Caco-2 (cell line): ENCODE measurements at places on chromosomes 7 and 10.

GRCh38 chr10:124007773-124008145 is 85.6 kb downstream of the CHST15 start:
- H3K36me3 ChIP-seq = no peaks in the 10 kb centered on the region
- DNase-seq = peak; percentile 2
- no peaks in the 10 kb centered on the region for H3K27me3 ChIP-seq

DNA sequence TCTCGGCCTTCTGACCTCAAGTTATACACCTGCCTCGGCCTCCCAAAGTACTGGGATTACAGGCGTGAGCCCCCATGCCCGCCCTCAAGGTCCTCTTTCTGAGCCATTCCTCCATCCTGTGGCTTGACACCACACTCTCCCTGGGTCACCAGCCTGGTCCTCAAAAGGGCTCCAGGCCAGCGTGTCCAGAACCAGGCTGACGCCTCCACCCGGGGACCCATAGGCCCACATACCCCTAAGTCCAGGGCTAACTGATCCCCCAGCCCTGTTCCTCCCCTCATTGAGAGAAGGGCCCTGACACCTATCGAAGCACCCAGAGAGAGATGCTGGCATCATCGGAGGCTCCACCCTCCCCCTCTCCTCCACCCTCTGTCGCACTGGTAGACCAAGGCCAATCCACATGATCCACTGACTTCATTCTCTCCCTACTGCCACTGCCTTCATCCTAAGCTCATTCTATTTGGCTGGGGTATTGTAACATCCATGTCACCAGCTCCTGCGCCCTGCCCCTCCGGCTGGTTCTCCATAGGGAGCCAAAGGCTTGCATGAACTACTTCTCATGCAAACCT is 46.7 kb downstream of the TMEM270 start:
- no peaks in the 10 kb centered on the region for H3K4me1 ChIP-seq
- no peak overlapping the region for H3K27ac ChIP-seq
- no peak for DNase-seq
- H3K36me3 ChIP-seq = no peaks in the 10 kb centered on the region
- H3K4me3 ChIP-seq = no peak overlapping the region

- no peak overlapping the region for H3K4me3 ChIP-seq
- DNase-seq = no peak
- H3K27me3 ChIP-seq = no peaks in the 10 kb centered on the region
- no peaks in the 10 kb centered on the region for H3K4me1 ChIP-seq
Measured at GRCh38 chr7:107843184-107843583, 40.2 kb upstream of the SLC26A3 start.

GRCh38 chr7:156907656-156908055 is 14.7 kb upstream of the LMBR1 start:
- H3K36me3 ChIP-seq = no peaks in the 10 kb centered on the region
- H3K27me3 ChIP-seq = no peaks in the 10 kb centered on the region
- no peak overlapping the region for H3K4me3 ChIP-seq
- no peak for DNase-seq
- no peaks in the 10 kb centered on the region for H3K4me1 ChIP-seq

DNA sequence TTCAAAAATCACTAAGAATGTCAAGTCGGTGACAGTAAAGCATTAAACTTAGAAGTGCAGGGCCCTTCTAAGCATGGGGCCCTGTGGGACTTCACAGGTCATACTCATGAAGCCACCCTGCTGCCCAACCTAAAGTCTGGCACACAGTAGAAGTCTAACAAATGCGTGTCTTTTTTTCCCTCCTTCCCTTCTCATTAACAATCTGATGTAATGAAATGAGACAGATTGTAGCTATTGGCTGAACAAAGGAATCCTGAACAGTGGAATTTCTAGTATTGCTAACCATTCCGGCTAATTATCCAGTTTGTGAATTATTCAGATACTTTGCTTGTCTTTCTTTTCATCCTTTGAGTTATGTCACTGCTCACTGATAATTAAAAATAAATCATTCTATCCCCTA is 369.9 kb downstream of the WDR11 start:
- H3K4me1 ChIP-seq = no peaks in the 10 kb centered on the region
- no peak overlapping the region for H3K4me3 ChIP-seq
- H3K36me3 ChIP-seq = no peaks in the 10 kb centered on the region
- no peaks in the 10 kb centered on the region for H3K27me3 ChIP-seq
- DNase-seq = no peak

DNA sequence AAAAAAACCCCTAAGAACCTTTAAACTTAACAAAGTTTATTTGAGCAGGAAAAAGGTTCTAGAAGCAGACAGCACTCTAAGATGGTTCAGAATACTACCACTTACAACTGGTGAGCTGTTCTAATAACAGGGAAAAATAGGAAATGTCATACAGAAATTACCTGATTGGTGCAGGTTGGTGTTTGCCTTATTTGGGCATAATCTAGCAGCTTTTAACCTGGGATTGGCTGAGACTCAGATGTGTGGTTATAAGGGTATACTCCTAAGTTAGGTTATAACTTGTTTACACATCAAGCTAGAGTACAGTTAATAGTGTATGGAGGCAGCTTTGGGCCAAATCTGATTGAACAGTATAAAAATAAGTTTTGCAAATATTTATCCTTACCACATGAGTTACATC is 59.8 kb downstream of the MAPK8 start:
- no peaks in the 10 kb centered on the region for H3K36me3 ChIP-seq
- H3K4me3 ChIP-seq = no peak overlapping the region
- H3K4me1 ChIP-seq = peaks cover 54% of the 10 kb centered on the region
- no peak overlapping the region for H3K27ac ChIP-seq
- H3K27me3 ChIP-seq = no peaks in the 10 kb centered on the region

DNA sequence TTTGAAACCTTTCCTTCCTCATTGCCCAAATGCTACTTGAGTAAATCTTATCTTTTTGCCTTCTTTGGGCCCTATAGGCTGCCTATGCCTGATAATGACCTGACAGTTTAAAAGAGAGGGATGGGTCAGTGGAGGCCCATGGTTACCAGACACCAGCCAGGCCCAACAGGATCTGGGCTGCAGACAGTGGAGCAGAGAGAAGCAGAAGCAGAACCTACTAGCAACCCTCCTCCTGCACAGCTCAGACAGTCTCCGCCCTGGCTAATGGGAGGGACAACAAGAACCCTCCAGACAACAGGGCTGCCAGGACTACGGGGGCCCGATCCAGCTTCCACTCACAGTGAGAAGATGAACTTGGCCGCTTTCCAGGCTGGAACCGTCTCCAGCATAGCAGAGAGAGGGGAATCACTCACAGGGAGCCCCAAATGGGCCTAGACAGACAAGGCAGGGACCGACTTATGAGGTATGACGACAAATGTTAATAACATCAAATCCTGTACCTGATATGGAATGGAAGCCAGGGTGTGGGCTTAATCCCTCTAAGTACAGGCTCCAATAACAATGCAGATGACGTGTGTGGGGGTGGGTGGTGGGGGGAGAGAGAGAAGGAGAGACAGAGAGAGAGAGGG is 31.7 kb upstream of the DGKI start:
- no peak for DNase-seq
- H3K36me3 ChIP-seq = peaks cover 12% of the 10 kb centered on the region
- H3K27ac ChIP-seq = no peak overlapping the region
- no peak overlapping the region for H3K4me3 ChIP-seq
- H3K4me1 ChIP-seq = no peaks in the 10 kb centered on the region
- H3K27me3 ChIP-seq = no peaks in the 10 kb centered on the region; the same call in 1 of the 2 replicates

DNA sequence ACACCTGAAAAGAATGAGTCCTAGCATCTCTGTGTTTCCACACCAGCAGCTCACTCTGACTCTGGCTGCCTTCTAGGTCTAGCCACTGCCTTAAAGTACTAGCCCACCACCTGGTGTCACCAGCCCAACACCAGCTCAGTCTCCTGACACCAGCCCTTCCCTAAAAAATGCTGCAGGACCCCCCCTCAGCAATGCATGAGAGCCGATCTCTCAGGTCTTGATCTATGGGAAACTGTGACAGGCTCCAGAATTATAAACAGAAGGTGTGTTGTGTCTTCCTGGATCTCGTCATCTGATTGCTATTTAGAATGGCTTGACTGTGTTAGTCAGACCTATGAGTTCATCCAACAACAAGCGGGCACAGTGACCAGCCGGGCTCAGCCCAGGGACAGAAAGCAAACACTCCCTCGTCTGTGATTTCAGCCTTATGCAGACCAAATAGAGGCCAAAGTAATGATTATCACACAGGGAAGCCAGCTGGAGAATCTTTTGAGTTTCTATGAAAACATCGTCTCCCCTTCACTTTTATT is 66.6 kb downstream of the CUBN start:
- no peak for DNase-seq
- H3K27ac ChIP-seq = peak overlapping the region; percentile 29
- peaks cover 23% of the 10 kb centered on the region for H3K4me1 ChIP-seq
- no peaks in the 10 kb centered on the region for H3K27me3 ChIP-seq
- H3K4me3 ChIP-seq = no peak overlapping the region

DNA sequence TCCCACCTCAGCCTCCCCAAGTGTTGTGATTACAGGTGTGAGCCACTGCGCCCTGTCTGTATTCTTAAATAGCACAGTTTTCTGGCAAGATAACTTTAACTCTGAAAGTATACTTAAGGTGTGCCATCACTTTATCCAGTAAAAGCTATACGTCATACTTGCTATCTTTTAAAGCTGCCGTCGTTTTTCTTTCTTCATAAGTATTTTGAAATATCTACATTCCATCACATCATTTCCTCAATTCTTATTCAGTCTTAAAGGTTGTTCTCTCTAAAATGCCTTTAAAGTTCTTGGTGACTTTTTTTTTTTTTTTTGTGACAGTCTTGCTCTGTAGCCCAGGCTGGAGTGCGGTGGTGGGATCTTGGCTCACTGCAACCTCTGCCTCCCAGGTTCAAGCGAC is 34.7 kb downstream of the PTPN12 start:
- no peak overlapping the region for H3K4me3 ChIP-seq
- peaks cover 1% of the 10 kb centered on the region; the same call in 1 of the 2 replicates for H3K36me3 ChIP-seq
- no peak for DNase-seq
- H3K27me3 ChIP-seq = no peaks in the 10 kb centered on the region
- H3K4me1 ChIP-seq = no peaks in the 10 kb centered on the region
- no peak overlapping the region for H3K27ac ChIP-seq

DNA sequence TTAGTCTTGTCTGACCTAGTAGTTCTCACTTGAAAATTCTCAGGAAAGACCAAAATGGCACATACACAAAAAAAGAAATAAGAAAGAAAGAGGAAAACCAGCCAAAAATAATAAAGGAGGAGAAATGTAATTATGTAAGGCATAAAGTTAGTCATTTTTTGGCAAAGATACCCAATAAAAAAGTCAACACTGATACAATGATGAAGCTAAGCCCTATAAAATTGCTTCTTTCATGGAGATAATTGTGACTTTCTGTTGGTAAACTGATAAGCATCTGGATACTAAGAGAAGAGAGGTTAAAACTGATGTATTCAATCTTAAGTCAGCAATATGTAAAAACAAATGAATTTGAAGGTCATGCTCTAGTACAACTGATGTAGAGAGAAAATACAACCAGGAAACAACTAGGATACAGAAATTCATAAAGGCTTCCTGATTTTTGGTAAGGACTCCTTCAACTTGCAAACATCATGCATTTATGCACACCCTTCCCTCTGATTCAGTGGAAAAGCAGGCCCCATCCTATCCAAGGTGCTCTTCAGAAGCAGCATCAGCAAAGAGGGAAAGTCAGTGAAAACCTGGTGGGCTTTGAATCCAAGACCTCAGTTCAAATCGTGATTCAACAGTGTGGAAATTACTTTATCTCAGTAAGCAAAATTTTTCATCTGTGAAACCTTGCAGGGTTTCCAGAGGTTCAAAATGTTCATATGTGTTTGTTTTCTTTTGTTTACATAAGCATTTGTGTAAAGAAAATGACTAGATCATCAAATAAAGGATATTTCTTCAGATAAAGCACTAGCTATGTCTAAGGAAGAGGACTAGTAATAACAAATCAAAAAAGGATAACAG is 32.6 kb downstream of the IMMP2L start:
- no peaks in the 10 kb centered on the region for H3K4me1 ChIP-seq
- H3K27ac ChIP-seq = no peak overlapping the region
- H3K36me3 ChIP-seq = no peaks in the 10 kb centered on the region
- no peaks in the 10 kb centered on the region for H3K27me3 ChIP-seq
- DNase-seq = no peak

GRCh38 chr7:21191321-21192073 is 236.4 kb upstream of the SP4 start:
- no peaks in the 10 kb centered on the region for H3K36me3 ChIP-seq
- H3K27ac ChIP-seq = no peak overlapping the region
- H3K4me1 ChIP-seq = peaks cover 7% of the 10 kb centered on the region
- DNase-seq = no peak
- no peaks in the 10 kb centered on the region for H3K27me3 ChIP-seq

- H3K36me3 ChIP-seq = no peaks in the 10 kb centered on the region
- no peak overlapping the region for H3K4me3 ChIP-seq
- H3K27me3 ChIP-seq = no peaks in the 10 kb centered on the region
- no peaks in the 10 kb centered on the region for H3K4me1 ChIP-seq
- no peak overlapping the region for H3K27ac ChIP-seq
- no peak for DNase-seq
Measured at GRCh38 chr10:51186361-51186760, 112.1 kb downstream of the PRKG1 start.

GRCh38 chr7:129279757-129280156 is 54.9 kb downstream of the AHCYL2 start:
- H3K27ac ChIP-seq = no peak overlapping the region
- no peak for DNase-seq

GRCh38 chr10:77138541-77138940 is 499.1 kb downstream of the KCNMA1 start:
- no peaks in the 10 kb centered on the region for H3K4me1 ChIP-seq
- H3K27ac ChIP-seq = no peak overlapping the region
- no peak for DNase-seq
- no peaks in the 10 kb centered on the region for H3K36me3 ChIP-seq
- H3K4me3 ChIP-seq = no peak overlapping the region
- no peaks in the 10 kb centered on the region for H3K27me3 ChIP-seq

- H3K27me3 ChIP-seq = no peaks in the 10 kb centered on the region
- H3K36me3 ChIP-seq = no peaks in the 10 kb centered on the region
- no peak for DNase-seq
- peak overlapping the region; percentile 55 for H3K27ac ChIP-seq
Measured at GRCh38 chr10:45673074-45673648, 589 bp upstream of the ZFAND4 start.

DNA sequence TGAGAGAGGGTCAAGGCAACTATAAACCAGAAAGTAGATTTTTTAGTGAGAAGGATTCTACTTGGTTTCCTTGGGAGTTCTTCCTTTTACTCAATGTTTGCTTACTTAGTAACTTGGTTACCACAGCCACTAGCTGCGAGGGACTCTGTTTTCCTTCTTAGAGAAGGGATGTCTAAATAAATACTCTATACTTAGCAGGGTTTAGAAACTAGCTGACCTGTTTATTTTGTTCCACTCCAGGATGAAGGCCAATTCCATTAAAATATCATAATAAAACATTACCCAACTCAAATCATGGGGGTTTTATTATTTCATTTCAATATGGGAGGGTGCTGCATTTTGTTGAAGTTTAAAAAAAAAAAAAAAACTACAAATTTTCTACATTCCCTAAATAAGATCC is 87.3 kb downstream of the PPP1R3A start:
- no peak overlapping the region for H3K27ac ChIP-seq
- no peaks in the 10 kb centered on the region for H3K27me3 ChIP-seq
- no peaks in the 10 kb centered on the region for H3K36me3 ChIP-seq
- DNase-seq = no peak
